RPMI7951 (cell line): ENCODE measurements at places on chromosomes 2 and 18. TPM values are rescaled to one million over a fixed set of nuclear protein-coding genes. Genes with fewer than 3 reads are reported as not detected.

DNA sequence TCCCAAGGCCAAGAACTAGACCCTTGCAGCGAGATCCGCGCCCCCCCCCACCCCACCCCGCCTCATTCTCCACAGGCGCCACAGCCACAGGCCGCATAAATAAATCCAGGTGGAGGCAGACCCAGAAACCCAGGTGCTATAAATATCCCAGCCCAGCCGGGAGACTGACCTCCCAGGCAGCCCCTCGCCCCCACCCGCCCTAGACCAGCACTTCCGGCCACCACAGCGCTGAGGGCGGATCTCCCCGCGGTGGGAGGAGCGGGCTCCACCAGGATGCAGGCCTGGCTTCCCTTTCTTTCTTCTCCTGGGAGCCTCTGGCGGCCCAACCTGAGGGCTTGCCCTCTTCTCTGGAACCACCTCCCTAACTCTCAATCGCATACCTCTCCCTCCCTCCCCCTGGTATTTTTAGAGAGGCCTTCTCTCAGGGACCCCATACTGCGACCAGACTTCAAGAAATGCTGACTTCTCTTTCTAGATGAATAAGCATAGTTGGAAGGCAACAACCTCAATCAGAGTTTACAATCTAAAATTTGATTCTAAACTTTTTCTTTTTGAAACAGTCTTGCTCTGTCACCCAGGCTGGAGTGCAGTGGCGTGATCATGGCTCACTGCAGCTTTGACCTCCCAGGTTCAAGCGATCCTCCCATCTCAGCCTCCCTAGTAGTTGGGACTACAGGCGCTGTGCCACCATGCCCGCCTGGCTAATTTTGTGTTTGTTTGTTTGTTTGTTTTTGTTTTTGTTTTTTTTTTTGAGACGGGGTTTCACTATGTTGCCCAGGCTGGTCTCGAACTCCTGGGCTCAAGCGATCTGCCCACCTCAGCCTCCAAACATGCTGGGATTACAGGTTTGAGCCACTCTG, 55.0 kb downstream of the PKDCC start:
- peak; percentile 42 for DNase-seq

The NTSR2 gene
- total RNA-seq: 0.36 TPM in 1 of 2 replicates, not detected in the other

The FTCDNL1 gene
- 3.0 and 3.1 TPM in 2 replicates for total RNA-seq

The HRH4 gene
- total RNA-seq: not detected in 2 replicates

DNA sequence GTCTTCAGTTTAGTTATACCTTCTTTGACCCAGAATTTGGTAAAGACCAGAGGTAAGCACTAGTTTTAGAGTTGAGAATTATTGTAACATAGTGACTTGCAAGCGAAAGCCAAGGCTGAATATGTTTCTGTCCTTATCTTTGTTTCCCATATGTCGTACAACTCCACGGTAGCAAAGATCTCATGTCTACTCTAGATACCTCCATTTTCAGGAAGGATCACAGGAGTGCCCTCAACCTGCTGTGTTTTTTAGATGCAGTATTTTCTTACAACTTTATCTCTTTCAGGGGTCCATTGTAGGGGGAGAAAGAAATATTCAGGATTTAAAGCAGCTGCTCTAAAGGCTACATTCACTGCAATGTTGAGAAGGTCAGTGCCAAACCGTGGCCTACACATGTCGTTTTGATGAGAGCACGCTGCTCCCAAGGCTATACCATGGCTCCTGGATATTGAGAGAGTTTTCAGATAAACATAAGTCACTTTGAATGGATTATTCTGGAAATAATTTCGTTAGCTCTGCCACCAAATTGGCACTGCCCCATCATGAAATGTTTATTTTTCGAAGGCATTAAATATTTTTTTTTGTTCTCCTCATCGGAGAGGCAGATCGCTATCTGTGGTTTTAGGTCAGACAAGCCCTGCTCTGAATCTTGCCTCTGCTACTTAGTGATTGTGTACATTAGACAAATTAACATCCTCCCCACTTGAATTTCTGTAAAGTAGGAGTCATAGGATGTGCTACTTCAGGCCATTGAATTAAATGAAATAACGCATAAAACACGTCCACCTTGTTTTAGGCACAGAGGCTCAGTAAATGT, 2.1 kb downstream of the RHBDD1 start:
- no peak for DNase-seq

The CROCC2 gene
- 0.12 TPM in 1 of 2 replicates, not detected in the other for total RNA-seq

The ASTL gene
- total RNA-seq: not detected in 2 replicates

The C18orf63 gene
- not detected in 2 replicates for total RNA-seq

DNA sequence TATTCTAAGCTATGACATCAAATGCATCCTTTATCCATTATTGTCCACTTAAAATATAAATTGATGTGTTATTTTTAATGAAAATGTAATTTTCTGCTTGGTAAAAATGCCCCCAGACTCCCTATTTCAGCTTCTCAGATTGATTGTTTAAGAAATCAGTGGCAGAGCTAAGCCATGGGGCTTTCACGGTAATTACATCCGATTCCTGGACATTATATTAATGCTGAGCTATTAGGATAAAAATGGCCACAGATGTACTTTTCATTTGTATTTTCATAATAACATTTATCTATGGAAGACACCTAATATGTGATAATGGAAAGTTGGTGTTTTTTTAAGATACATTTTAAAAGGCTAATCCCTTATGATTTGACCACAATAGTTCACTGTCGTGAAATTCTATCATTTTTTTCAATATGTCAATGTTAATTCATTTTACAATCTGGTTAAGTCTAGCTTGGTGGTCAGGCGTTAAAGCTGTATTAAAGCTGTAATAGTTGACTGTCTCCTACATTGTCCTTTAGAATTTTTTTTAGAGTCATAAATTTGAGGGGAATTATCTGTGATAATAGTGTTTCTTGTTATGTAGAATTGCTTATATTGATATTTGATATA, 229.0 kb upstream of the UBE2E3 start:
- DNase-seq: no peak

The SH3YL1 gene
- 12.7 and 18.1 TPM in 2 replicates for total RNA-seq

The PPP1R1C gene
- total RNA-seq: 3.1 and 4.2 TPM in 2 replicates

GRCh38 chr2:241637795-241638660, 535 bp downstream of the ATG4B start:
- peak; percentile 29 for DNase-seq

The RAB6C gene
- total RNA-seq: not detected in 2 replicates

- no peak for DNase-seq
Measured at GRCh38 chr2:20666304-20667150, at the start of gene GDF7. Gene GDF7 (plus strand): TSS chr2:20667144. CDS start chr2:20667240, 96 bp downstream.

GRCh38 chr18:74476140-74476539, 19.0 kb upstream of the DIPK1C start:
- DNase-seq: peak; percentile 22

The ZBTB7C gene
- 0.10 and 0.12 TPM in 2 replicates for total RNA-seq

The CHST9 gene
- not detected in 2 replicates for total RNA-seq

- no peak for DNase-seq
Measured at GRCh38 chr2:128458505-128458904, 139.8 kb upstream of the HS6ST1 start.

The CREG2 gene
- total RNA-seq: 0.36 and 0.59 TPM in 2 replicates

GRCh38 chr2:215693193-215693998, 257.5 kb upstream of the FN1 start:
- peak; percentile 93 for DNase-seq

The FIGLA gene
- total RNA-seq: not detected in 2 replicates

The TSGA10 gene
- 2.8 and 3.6 TPM in 2 replicates for total RNA-seq

The TBR1 gene
- total RNA-seq: under 0.01 TPM in 1 of 2 replicates, not detected in the other

DNA sequence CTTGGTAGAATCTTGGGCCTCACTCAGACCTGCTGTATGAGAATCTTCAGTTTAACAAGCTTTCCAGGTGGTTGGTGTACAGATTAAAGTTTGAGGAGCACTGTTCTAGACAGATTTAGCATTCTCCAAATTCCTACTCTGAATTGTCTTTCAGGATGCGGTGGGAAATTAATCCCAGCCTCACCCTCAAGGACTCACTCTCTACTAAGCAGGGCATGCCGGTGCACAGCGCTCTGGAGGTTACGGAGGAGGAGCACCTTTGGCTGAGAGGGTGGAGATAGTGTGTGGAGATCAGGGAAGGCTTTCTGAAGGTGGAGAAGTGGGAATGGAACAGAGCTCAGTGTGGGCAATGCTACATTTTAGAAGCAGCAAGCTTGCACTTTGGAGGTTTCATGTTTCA, 359.2 kb downstream of the LRATD1 start:
- no peak for DNase-seq

The EMX1 gene
- total RNA-seq: not detected in 2 replicates

The CFAP210 gene
- not detected in 2 replicates for total RNA-seq

DNA sequence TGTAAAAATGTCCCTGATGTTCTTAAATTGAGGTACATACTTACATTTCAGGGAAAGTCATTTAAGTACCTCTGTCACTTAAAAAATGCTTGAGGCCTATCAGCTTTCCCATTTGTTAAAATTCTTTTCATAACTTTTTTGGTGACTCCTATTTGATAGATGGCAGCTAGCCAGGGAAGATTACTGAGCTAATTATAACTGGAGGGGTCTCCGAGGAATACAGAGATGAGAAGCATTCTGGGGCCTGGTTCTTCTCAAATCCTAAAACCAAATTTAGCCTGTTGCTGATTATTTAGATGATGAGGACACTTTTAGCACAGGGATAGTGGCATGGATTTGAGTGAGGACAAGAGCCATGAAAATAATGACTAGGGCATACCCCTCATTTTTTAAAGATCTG, 4.8 kb downstream of the UGP2 start:
- DNase-seq: no peak

DNA sequence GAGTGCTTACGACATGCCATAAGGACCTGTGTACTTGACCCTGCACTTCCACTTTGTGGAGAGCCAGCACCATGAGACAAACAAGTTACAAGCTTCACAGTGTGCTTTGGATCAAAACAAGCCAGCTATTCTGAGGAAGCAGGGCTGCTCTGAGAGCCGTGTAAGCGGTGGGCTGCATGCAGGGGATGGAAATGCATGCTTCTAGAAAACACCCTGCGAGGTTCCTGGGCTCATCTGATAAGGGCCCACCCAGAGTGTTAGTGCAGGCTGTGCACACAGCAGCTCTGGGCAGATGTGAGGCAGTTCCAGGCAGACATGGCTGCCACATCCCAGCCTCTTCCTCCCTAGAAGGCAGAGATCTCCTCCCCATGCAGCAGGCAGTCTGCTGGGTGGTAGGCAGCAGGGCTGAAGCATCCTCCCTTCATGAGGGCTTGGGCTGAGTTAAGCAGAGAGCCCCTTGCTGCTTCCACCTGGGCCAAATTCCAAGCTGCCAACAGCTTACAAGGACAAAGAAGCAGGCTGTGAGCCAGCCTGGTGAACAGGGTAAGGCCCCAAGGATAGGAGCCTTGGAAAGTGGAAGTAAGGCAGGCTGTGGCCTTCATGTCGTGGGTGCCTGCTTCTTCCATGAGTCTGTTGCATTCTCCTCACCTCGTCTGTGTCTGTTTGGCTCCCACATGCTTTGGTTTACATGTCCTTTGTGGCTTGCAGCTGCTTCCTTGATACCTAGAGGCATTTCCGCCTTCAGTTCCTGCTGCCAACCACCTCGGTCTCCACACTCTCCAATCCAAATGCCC, 7.7 kb downstream of the PSD4 start:
- peak; percentile 17 for DNase-seq

The ATOH8 gene
- 7.2 and 7.3 TPM in 2 replicates for total RNA-seq

The LYPD1 gene
- 20.3 and 23.7 TPM in 2 replicates for total RNA-seq

DNA sequence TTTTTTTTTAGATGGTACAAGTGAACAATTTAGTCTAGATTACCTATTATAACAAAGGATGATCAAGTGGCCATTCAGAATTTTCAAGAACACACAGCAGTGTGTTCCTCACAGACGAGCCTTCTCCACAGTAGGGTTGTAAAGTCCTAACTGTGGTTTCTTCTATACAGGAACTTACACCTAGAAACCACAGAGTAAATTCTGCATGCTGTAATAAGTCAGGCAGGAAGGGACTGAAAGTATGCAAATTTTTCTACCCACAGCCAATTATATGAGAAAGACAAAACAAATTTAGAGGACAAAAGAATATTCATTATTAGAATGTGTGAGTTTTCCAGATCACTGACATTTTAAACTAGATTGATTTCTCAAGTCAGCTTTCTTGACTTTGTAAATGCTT, 99.5 kb downstream of the RBMS1 start:
- DNase-seq: no peak

DNA sequence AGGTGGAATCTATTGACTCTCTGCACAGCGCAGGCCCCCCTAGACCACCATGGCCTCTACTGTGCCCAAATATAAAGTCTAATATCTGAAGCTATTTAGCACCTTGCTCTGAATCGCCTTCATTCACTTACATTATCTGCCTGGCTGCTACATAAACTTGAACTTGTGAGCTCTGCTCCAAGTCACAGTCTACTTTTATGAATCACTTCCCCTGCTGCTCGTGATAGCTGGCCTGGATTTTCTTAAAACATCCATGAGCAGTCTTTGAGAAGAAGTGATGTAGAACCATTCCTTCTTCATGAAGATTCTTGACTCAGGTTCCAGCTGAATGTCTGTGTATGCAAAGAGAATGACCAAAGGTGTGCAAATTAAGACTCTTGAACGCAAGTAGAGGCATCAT, 359.5 kb downstream of the RND3 start:
- DNase-seq: no peak
